Stimulated activated CD4-positive, alpha-beta T cell treated with anti-CD3 and anti-CD28 coated beads, TNF-alpha, amount 100 ng/mL, for 1 hour (primary cell): ENCODE measurements at places on chromosomes 1 and 21.

GRCh38 chr1:111565079-111565478 lies 54.5 kb upstream of the RAP1A start:
- DNase-seq: no peak

- DNase-seq: no peak
These were observed 1.4 kb upstream of the OR2L3 start for GRCh38 chr1:248045209-248045608.

DNA sequence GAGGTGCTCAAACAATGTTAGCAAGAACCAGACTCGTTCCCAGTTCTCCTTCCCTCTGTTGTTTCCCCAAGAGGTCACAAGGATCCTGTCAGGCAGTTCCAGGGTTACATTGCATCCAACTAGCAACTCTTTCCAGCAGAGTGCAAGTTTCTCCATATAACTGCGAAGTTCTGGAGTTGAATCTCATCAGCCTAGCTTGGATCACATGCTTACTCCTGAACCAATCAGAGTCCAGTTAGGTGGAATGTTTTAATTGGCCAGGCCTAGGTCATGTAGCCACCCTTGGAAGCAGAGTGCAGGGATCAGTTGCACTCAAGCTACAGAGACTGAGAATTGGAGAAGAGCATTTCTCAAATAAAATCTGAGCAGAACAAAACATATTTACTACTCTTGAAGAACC lies 15.9 kb upstream of the PIK3R3 start:
- no peak for DNase-seq

- no peak for DNase-seq
These were observed 5.0 kb upstream of the MEAF6 start for GRCh38 chr1:37519613-37520012.

DNA sequence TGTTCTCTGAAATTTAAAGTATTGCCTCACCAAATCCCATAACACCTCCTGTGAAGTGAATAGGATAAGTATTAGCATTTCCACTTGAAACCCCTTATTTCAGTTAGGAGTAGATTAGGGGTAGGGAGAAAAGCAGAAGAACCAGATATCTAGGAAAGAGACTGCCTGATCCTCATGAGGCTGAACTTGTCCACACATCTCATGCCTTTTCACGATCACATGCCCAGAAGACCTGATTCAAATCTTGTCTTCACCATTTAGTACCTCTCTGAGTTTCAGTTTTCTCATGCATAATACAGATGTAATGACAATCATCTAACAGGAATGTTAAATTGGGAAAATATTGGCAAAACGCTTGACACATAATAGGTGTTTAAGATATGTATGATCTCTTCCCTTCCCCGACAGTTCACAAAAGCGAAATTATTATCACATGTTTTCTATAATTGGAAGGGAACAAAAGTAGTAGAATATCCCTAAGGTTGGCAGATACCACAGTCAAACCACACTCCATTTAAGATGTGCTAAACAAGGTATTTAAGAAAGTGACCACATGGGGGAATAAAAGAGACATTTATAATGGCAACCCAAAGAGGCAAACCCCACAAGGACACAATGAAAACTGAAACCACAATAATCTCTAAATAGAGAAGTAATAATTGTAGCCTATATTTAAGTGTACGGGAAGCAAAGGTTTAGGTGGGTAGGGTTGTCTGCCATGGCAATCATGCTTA lies 25.2 kb downstream of the GFI1 start:
- no peak for DNase-seq

DNA sequence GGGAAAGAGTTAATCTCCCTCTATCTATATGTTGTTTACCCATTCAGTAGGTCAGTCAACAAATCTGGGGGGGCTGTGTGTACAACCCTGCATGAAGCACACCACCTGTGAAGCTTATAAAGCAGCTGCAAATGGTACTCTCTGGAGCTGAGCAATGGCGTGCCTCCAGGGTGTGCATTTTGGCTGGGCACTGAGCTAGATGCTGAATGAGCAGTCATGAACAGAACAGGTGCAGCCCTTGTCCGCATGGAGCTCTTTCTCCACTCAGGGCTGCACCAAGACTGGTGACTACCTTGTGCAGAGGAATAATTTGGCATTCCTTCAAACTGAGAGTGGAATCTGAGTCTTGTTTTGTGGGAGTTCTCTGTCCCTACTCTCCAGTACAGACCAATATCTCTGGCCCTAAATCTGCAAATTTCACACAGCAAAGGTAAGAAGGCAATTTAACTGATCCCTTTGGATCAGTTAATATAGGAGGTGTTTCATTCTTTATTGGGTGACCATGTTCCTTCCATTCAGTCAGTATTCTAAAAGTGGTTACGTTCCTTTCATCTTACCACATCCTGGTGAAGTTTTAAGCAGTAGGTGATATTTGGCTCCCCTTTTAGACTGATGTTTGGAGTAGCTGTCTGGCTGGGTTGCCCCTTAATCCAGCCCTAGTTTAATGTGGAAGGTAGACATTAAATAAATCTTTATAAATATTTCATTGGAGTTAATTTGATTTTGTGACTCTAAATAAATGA lies 76.0 kb downstream of the GPR88 start:
- no peak for DNase-seq

DNA sequence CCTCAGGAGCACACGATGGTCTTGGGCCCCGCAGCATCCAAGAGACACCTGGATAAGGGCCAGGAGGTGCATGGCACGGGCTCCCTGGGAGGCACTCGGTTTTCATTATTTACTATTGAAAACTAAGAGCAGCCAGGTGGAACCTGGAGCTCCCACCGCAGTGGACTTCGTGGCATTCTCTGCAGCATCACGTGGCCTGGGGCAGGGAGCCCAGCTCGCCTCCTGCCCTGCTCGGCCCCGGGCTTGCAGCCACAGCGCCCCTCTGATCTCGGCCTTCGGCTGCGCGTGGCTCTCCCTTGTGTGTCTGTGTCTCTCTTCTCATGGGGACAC lies 121.6 kb downstream of the SIK1 start:
- no peak for DNase-seq

- DNase-seq: no peak
These were observed 106.4 kb downstream of the PCBP3 start for GRCh38 chr21:45749974-45750373.

DNA sequence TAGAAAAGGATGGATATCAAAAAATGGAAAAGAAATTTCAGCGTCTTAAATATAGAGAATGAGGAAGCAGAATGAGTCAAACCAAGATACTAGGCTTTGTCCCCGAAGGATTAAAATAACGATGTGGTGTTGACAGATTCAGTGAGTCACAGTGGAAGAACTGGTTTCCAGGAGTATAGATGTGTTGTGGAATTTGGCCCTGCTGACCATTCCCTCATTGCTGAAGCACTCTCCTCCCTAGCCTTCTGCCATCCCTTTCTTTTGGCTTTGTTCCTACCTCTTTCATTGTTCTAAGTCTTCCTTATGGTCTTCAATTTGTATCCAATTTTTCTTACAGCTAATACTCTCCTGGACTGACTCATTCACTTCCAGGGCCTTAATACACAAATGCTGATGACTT lies 23.1 kb upstream of the USP25 start:
- DNase-seq: no peak

- no peak for DNase-seq
These were observed 6.8 kb upstream of the TRABD2B start for GRCh38 chr1:48003741-48004531.
